ENCODE measurements at places on chromosomes 6 and 20.

DNA sequence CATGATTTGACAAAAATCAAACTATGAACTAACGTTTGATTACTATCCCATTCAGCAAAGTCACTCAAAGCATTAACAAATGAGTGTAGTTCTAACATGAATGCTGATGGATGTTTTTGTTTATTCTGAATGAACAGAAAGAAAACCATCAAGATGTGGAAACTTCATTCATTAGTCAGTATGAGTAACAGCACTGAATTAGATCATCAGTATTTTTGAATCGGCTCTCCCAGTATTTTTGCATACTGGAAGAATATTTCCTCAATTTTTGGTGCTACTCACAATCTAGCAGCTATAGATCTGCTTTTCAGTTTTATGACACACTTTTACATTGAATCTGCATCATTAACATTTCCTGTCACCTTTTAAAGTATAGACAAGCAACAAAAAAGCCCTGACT is 63.8 kb upstream of the CD83 start:
- DNase-seq, result no peak

GRCh38 chr20:4216866-4217265 is 201.5 kb upstream of the RNF24 start:
- no peak for DNase-seq

- no peak for DNase-seq
Observed at GRCh38 chr6:33440649-33441309, 13.6 kb upstream of the ZBTB9 start.

GRCh38 chr6:166474721-166475565 is 92.2 kb upstream of the MPC1 start:
- no peak for DNase-seq

- no peak for DNase-seq
Observed at GRCh38 chr6:43922426-43923375, 152.7 kb downstream of the VEGFA start.

DNA sequence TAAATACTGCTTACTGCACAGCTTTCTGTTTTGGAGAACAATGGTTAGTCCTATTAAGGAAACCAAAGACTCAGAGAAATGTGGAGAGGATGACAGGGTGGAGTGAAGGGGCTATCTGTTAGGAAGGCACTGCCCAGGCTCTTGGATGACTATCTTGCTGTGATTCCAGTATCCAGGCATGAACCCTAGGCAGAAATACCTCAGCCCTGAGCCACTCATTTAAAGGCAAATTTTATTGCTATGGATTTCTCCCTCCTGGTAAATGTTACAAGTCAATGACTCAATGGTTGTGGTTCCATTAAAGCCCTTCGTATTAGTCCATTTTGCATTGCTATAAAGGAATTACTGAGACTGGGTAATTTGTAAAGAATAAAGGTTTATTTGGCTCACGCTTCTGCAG is 25.9 kb downstream of the ADGRF4 start:
- DNase-seq, result no peak

DNA sequence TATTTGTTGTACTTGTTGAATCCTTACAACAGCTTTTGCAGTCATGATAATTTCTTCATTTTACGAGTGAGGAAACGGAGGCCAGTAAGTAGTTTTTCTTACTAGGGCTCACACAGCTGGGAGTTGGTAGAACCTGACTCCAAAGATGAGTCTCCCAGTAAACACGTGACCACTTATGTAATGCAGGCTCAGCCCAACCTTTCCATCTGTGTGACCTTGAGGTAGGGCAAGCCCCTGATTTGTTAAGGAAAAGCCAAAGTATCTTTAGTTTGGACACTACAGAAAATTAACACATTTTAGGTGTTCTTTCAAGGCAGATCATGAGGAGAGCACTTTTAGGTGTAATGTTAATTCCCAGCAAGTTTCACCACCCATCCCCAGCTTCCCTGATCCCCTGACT is 111.3 kb downstream of the LRRC1 start:
- DNase-seq, result no peak

GRCh38 chr6:79152269-79152737 is 74.2 kb upstream of the PHIP start:
- DNase-seq, result no peak

- no peak for DNase-seq
Observed at GRCh38 chr6:7413151-7413823, 23.7 kb downstream of the RIOK1 start.

- peak; percentile 93 for DNase-seq
Observed at GRCh38 chr6:33312361-33313104, 1.3 kb downstream of the TAPBP start.

- no peak for DNase-seq
Observed at GRCh38 chr6:166589337-166589731, 2.9 kb upstream of the RAMACL start.

DNA sequence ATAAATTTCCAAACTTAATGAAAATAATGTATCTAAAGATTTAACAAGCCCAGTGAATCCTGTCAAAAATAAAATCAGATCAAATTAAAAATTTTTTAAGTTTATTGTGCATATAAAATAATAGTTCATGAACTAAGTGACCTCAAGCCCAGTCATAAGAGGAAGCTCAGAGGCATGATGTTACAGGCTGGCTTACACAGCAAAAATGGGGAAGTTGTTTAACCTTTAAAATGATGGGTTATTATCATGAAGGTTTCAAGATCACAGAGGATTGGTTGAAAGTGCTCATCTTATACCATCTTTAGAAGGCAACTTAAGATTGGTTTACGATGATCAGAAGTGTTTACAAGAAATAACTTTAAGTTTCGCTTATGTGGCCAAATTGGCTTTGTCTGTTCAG is 102.5 kb downstream of the PAK5 start:
- DNase-seq, result no peak

DNA sequence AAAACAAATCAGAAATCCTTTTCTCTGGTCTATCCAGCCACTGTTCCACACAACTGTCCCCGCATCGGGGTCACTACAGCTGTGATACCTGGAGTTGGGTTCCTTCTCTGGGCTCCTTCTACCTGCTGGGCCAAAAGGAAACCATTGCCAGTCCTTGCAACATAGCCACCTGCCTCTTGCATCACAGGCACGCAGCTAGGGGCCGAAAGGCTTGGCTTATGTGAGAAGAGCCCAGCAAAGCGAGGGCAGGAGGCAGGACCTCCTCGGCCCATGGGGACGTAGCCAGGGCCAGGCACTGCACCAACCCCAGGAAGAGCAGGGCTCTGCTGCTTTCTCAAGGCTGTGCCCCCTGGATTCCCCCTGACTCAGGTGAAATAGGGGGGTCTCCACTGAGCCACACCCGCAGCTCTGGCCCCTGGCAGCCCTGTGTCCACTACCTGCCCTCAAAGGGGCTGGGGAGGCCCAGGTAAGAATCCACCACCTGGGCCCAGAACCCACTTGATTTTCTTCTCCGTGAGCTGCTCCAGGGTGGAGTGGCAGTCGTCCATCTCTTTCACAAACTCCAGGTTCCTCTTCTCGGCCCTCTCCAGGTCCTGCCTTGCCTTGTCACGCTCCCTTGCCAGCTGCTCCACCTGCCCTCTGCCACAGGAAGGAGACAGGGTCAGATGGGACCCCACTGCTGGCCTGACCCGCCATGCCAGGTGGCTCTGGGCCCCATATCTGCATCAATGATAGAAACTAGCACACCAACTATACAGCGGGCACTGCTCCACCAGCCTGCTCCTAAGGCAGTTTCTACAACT is 88.9 kb downstream of the GINS1 start:
- no peak for DNase-seq

DNA sequence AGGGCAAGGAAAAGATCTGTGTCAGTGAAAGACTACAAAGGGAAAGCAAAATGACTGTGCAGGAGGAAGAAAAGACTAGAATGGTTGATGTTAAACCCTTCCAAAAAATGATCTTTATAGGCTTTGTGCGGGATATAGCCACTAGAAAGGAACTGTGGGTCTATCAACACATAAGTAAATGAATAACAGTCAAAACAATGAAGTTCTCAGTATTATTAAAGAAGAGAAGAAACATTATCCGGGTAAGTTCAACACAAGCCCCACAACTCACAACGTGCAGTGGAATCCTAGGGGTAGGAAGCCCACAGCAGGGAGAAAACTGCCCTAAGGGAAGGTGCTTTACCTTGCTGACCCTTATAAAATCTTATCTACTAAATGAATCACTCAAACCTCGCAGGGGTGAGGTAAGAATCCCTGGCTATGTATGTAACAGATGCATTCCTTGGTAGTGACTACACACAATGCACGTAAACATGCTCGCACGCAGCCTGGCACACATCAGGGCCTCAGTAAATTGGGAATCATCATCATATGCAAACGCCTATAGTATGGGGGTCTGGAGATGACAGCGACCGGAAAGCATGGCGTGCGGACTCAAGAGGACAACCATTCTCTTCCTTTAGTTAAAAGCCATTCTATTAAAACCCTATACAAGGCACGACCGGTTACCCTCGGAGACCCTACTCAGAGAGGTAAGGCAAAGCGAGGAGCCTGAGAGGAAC is 11.3 kb downstream of the TFAP2A start:
- DNase-seq, result no peak

- peak; percentile 60 for DNase-seq
Observed at GRCh38 chr6:31829633-31830283, 2.2 kb downstream of the HSPA1B start.

GRCh38 chr20:48336597-48336996 is 491.2 kb downstream of the PREX1 start:
- no peak for DNase-seq

DNA sequence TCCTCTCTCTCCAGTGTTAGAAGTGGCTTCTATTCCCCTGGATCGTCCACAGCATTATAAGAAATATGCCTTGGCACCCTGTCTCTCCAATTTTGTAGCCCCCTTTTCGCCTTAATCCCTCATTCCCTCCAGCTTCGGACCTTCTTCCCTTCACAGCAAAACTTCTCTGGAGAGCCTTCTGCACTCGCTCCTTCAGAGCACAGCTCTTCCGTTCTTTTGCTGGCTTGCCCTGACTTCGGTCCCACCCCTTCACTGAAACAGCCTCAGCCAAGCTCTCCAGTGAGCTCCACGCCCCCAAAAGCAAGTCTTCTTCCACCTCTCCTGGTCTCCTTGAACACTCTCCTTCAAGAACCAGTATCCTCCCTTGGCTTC is 134.7 kb upstream of the RNF24 start:
- no peak for DNase-seq

GRCh38 chr6:30334075-30334783 is 7.5 kb downstream of the TRIM39 start:
- DNase-seq, result no peak

All from CD4-positive, alpha-beta T cell treated with Interleukin-1 beta for 1 hour (primary cell).